PC-9 (cell line): ENCODE measurements at places on chromosomes 1 and 21.
A peak's percentile ranks its signal among the peaks of the same experiment; 100 is the strongest.

DNA sequence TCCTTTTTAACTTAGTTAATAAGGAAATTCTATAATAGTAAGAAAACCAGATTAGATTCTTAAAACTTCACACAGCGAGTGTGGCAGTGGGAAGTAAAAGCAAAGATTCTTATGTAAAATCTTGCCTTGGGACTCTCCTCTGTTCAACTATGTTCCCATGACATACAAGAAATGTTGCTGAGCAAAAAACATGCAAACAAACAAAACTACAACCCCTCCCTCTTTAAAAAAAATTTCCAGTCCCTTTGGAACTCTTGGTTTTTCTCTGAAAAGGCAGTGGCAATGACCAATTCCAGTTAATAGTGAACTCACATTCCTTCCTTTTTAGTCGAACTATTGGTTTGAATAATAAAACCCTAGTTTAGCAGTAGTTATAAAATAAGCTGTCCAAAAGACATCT, 453.1 kb upstream of the ZRANB2 start:
- no peak for DNase-seq

DNA sequence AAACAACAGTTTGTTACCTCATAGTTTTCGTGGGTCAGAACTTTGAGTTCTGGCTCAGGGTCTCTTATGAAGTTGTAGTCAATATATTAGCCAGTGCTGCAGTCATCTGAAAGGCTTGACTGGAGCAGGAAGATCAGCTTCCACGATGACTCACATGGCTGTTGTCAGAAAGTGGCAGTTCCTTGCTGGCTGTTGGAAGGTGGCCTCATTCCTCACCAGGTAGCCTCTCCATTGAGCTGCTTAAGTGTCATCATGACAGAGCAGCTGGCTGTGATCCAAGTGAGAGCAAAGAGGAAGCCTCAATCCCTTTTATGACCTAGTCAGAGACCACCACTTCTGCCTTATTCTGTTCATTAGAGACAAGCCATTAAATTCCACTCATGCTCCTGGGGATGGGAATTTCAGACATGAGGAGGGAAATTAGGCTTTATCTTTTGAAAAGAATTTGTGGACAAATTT, 5.6 kb downstream of the OSBPL9 start:
- DNase-seq: peak; percentile 87

- DNase-seq: peak; percentile 57
These were observed 3.6 kb downstream of the KCNE2 start for GRCh38 chr21:34367320-34367935.

- no peak for DNase-seq
These were observed 630 bp downstream of the MTF2 start for GRCh38 chr1:93079685-93080141.

- peak; percentile 58 for DNase-seq
These were observed at the start of gene PRDX6 for GRCh38 chr1:173477286-173478093. PRDX6 (plus strand) TSS chr1:173477335; CDS start chr1:173477398, 63 bp downstream.

DNA sequence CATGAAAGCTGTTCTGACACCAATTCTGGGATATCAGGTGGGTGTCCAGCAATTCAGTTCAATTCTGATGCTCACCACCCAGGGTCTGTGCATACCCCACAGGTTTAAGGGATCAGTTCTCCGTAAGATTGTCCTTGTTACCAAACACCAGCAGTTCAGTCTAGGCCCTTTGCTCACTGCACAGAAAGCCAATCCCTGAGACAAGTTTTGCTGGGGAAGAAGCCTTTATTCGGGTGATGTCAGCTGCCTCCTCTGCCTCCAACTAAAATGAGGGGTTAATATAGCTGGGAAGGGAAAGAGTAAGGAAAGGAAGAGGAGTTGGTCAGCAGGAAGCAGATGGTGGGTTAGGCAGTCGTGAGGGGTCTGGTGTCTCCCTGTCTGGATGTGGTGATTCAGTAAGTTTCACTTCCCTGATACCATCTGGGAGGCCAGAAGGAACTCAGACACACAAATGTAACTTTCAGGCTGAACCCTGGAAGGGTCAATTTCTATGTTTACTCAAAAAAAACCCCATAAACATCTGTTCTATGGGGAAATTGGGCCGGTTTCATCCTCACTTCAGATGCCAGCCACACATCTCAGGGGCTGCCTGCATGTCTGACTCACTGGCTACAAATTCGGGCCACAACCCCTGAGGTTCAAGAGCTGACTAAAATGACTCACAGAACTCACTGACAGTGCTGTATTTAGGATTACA, 83.3 kb upstream of the PGBD5 start:
- no peak for DNase-seq

- DNase-seq: no peak
These were observed 25.8 kb upstream of the LRRC8C start for GRCh38 chr1:89607156-89607555.

- DNase-seq: no peak
These were observed 95.4 kb downstream of the LPAR3 start for GRCh38 chr1:84797603-84798002.

DNA sequence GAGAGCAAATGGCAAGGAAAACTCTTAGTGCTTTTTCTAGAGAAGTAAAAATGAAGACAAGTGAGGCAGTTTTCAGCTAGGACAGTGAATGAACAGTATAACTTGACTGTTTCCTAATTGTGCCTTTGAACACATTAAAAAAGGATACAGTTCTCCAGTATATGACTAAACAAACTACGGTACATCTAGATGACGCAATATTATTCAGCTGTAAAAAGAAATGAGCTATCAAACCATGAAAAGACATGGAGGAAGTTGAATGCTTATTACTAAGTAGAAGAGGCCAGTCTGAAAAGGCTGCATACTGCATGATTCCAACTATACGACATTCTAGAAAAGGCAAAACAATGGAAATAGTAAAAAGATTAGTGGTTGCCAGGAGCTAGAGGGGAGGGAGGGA, 206.3 kb downstream of the SIPA1L2 start:
- DNase-seq: no peak

GRCh38 chr1:6906783-6907182, 121.5 kb downstream of the CAMTA1 start:
- no peak for DNase-seq

DNA sequence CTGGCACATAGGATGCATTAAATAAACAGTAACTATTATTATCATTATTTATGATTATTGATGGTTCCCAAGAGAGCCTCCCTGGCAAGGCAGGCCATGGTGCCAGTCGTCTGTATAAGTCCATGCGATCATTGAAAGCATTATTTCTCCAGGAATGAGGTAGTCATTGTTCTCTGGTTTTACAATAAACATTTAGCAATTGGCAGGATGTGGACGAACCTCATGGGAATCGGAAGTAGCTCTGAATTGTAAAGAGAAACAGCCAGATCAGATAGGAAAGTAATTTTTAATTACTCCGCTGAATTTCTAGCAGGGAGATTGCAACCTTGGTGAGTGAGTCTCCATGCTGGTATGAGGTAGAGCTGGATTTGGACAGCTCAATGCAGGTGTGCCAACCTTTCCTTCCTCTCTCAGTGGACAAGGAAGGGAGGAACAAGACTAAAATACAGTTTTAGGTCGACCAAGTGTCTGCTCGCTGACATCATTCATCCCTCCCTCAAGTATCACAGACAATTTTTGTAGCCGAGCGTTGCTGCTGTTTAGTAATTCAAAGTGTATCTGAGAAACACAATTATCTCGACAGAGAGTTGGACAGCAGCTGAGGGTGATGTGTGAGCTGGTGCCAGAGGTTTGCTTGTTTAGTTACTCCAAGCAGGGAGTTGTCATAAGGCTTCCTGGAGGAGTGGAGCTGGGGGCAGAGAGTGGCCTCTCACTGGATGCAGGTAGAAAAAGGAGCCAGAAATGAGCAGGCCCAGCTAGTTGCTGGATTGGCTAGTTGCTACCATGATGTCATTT, 250.8 kb downstream of the KCNJ6 start:
- DNase-seq: no peak

DNA sequence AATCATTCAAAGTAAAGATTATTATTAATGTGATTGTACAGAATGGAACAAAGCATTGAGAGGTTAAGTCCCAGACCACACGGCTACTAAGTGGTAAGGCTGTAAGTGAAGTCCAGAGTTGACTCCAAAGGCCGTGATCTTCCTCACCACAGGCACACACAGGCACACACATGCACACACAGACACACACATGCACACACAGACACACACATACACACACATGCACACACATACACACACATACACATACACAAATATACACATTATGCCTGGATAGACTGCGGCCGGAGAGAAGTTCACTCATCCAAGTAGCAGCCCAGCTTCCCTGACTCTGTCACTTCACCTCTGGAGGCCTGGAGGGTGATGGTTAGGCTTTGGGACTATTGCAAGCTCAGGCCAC, 121.9 kb downstream of the HLX start:
- no peak for DNase-seq

DNA sequence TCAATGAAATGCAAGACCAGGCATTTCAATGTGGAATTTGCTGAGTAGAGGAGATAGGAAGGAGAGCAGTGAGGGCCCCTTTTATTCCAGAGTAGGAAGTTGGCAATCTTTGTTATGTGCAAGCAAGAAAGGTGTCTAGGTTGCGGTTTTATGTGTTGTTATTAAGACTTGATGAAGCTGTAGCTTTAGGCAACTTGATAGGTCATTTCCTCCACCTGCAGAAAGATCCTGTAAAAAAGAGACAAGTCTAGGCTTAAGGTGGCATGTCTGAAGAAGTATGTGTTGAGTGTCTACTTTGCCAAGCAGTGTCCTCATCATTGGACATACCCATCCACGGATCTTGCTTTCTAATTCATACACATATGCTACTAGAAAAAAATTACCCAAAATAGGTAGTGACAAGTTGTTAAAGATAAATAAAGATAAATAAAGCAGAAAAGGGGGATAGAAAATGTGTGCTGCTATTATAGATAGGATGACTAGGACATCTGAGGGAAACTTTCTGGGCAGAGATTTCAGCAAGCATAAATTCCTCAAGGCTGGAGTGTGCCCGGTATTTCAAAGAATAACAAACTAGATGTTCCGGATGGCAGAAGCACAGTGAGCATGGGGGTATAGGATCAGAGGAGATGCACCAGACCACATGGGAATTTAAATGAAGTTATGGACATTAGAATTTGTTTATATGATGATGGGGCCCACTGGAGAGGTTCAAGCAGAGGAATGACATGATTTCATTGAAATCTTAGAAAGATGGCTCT, 335.0 kb downstream of the TGFB2 start:
- DNase-seq: no peak

DNA sequence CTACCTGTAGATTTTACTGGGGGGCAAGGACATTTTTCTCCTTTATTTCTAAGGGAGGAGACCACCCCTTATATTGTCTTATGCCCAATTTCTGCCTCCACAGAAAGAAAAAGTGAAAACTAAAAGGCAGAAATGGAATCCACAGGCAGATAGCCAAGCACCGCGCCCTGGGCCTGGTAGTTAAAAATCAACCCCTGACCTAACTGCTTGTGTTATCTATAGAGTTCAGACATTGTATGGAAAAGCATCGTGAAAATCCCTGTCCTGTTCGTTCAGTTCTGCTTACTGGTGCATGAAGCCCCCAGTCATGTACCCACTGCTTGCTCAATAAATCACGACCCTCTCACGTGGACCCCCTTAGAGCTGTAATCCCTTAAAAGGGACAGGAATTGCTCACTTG, 33.7 kb upstream of the IL6R start:
- DNase-seq: no peak

GRCh38 chr1:239914751-239915231, 176.9 kb upstream of the FMN2 start:
- DNase-seq: no peak

- DNase-seq: no peak
These were observed 3.6 kb downstream of the ZC3H12A start for GRCh38 chr1:37477946-37478345.

DNA sequence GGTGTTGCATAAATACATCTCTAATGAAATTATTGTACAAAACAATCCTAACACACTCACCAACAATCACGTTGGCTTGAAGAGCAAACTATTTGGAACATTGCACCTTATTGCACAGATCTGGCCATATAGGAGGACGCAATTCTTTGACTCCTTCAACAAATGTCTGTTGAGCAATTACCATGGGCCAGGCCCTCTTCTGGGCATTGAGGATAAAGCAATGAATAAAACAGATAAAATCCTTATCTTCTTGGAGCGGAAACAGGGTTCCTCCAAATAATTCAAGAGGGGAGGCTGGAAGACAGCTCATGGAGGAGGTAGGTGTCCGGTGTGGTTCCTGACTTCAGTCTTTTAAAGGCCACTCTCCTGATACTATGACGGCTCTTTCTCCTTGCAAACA, 43.3 kb downstream of the PAX7 start:
- no peak for DNase-seq

GRCh38 chr1:11256299-11256698, 6.1 kb downstream of the MTOR start:
- no peak for DNase-seq

DNA sequence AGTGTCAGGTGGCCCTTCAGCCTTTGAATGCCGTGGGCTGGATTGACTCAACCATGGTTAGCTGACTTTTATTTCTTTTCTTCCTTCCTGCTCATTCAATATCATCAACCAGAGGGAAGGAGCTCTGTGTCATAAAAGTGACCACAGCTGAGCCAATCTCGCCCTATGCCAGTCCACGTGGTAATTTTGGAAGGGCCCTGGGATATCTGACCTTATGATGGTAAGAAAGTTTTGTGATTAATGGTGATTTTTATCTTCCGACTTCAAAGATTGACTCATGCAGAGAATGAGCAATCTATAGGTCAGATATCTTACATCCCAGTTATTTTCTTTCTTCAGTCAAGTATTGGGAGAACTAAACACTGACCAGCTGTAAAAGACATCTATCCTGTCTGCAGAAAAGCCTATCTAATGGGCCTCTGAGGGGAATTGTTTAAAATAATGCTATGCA, 170.3 kb downstream of the ZC3H11B start:
- DNase-seq: no peak

DNA sequence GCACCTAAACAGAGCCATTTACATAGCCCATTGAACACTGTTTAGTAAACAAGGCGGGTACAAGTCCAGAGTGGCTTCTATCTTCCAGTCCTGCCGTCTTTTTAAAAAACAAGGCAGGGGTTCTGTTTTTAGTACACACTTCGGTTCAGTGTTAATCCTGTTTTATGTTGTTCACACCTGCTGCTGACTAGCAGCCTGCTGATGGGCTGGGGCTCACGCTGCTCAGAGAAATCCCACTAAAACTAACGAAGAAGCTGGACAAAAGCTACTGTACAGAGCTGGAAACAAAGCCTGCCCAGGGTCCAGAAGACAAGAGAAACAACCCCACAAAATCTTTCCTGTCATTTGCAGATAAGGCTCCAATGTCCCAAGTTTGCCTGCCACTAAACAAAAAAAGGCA, 13.2 kb downstream of the ESRRG start:
- no peak for DNase-seq

DNA sequence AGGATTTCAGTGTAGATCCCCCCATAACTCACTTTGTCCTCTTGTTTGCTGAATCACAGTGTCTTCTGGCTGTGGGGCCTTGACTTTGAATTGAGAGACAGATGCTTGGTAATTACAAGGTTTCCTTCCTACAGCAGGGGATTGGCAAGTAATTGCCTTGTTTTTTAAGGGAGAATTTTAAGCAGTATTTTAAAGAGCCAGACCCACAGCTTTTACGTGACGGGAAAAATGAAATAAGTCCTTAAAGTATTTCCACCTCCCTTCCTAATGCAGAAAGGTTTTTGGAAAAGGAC, 41.0 kb downstream of the PGBD5 start:
- no peak for DNase-seq

GRCh38 chr1:206772243-206772937, at the start of gene IL10:
IL10 (minus strand) TSS chr1:206772494; CDS start chr1:206772435, 59 bp downstream.
- no peak for DNase-seq

- no peak for DNase-seq
These were observed 10.3 kb downstream of the AHCTF1 start for GRCh38 chr1:246921481-246921880.

GRCh38 chr1:14508613-14509012, 89.9 kb upstream of the KAZN start:
- no peak for DNase-seq
